Omental fat pad (tissue), 4 donors: ENCODE measurements at places on chromosomes 7 and 10. TPM values are rescaled to one million over a fixed set of nuclear protein-coding genes. Genes with fewer than 3 reads are reported as not detected.

Gene TCAF1
- 57.3 TPM for total RNA-seq

GRCh38 chr7:604884-605531 is 85.4 kb upstream of the PDGFA start:
- DNase-seq, result no peak

DNA sequence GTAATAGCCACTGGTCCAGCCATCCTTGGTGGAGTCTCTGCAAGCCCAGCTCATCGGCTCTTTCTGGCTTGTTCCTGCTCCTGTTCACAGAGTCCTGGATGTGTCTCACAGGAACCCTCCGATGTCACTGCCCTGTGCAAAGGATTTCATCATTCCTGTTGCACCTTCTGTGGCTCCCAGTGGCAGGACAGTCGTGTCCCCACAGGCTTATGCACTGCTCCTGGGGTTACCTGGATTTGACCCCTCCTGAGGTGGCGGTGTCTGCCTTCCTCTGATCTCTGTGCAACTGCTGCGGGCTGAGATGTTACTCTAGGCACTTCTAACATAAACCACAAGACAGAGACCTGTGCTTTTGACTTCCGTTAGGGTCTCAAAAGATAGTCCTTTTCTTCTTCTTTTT is 30.6 kb downstream of the APBB1IP start:
- no peak for DNase-seq

Gene SCART1
- total RNA-seq, result 1.9 TPM

DNA sequence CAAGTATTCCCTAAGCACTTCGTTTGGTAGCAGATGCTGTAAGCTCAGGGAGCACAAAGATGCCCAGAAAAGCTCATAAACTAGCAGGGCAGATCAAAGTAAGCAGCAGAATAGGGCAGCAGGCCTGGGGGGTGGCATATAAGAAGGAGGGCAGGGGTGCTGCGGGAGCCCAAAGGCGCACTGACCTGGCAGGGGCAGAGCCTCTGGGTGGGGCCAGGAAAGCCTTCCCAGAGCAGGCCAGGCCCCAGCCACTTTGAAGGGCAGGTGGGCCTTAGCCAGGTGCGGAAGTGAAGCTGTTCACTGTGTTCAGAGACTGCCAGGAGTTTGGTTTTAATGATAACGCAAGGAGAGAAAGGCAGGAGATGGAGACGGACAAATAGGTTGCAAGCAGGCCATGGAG is 3.9 kb downstream of the GDF10 start:
- no peak for DNase-seq

- DNase-seq, result no peak
Observed at GRCh38 chr7:83149466-83149865, 13.2 kb downstream of the PCLO start.

DNA sequence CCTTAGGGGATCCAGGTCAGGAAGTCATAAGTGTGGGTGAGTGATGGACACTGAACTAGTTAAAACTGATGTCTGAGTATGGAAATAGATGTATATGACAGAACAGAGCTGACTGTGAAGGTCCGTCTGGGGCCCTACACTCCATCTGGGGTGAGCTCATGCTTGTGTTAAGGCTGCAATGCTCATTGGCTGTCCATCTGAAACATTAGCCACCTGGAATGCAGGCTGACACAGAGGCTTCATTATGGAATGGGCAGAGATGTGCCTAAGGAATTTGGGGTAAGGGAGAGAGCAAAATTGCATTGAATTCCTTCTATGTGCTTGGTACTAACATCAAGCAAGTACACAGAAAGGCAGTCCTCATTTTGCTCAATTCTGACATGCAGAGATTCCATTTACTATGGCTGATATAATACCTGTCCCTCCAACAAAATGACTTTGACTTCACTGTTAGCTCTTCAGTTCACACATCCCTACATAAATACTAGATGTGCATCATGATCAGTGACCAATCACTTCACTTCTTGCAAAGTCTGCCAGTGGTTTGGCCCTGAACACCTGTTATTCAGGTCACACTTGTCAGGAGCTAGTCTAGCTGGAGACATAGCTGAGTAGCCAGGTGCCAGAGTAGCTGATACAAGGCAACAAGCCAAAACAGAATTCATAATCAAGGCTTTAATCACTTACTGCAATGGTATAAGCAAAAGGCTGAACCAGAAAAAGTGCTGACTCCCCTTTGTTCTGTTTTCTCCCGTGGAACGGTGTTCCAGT is 128.9 kb upstream of the VWC2 start:
- DNase-seq, result no peak

Gene CCZ1
- total RNA-seq, result 35.4 TPM

DNA sequence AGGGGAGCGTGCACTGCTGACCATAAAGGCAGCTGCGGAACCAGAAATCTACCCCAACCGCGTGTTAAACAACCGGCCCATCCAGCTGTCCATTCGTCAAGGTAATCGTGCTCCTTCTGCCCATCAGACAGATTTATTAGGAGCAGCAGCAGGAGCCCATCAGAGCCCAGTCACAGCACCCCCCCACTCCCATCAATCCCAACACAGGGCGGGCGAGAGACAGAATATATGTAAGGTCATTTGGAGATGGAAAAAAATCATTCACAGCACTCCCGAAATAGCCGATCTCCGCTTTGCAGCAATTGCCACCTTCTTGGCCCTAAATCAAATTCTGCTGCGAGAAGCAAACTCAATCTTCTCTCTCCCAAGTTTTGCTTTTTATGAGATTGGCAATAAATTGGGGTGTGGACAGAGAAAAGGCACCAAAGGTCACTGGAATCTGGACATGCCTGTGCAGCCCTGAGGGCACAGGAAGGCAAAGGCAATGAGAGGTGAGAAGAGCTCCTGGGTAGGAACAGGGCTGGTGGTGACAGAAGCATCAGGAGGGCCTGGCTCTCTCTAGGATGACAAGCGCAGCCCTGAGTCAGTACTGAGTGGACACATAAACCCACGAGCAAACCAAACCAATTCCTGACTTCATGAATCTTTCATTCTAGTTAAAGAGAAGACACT is 145.0 kb upstream of the ZMIZ1 start:
- DNase-seq, result no peak

- no peak for DNase-seq
Observed at GRCh38 chr7:109984729-109985128, 1106.2 kb upstream of the LRRN3 start.

DNA sequence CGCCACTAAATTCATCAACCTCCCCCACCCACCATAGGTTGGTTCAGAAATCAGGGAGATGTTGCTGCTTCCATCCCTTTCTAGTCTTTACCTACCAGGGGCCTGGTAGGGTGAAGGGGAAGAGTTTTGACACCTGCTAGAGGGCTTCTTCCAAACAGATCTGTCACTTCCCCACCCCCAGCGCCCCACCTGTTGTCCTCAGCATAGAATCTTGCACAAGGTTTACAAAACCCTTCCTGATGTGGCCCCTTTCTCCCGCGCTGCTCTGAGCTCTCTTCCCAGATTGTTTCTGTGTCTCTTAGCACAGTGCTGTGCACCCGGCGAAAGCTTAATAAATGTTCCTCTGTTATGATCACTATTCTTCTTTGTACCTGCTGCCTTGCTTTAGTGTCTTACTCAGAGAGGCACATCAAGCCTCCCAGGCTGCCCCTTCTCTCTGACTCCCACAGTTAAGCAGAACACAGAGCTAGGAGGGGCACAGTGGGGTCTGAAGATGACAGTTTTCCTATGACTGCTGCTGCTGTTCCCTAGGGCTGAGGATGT is 11.2 kb upstream of the C10orf95 start:
- DNase-seq, result no peak

DNA sequence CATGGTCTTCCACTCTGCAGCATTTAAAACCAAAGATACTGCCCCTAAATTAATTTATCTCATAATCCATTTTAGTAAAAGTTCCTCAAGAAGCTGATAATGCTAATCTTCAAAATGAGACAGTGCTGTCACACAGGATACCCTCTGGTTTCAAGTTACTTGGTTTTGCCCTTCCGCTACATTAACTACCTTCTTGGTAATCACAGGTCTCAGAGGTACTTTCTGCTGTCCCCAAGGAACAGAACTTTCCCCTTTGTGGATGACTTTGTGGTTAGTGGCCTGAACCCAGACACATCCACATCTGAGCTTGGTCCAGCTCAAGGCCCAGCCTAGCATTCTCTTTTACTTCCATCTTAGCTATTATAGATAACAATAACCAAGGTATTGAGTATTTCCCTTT is 88.8 kb upstream of the TMEM26 start:
- no peak for DNase-seq

GRCh38 chr10:72426986-72427385 is 72.3 kb upstream of the DNAJB12 start:
- no peak for DNase-seq

DNA sequence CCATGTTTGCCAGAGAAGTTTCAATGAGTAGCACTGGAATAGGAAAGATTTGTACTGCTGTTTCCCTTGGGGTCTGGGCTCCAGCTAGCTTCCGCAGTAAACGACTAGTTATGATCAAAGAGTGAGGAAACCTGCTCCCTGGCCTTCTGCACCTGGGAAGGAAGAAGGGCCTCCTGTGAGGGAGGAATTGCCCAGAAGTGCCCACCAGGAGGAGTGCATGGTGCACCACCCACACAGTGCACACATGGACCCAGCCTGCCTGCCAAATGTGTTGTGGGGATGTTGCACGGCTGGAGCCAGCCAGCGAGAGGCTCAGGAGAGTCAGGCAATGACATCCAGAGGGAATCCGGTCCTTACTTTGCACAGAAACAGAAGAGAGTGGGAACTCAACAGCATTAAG is 27.0 kb upstream of the FAM107B start:
- no peak for DNase-seq

DNA sequence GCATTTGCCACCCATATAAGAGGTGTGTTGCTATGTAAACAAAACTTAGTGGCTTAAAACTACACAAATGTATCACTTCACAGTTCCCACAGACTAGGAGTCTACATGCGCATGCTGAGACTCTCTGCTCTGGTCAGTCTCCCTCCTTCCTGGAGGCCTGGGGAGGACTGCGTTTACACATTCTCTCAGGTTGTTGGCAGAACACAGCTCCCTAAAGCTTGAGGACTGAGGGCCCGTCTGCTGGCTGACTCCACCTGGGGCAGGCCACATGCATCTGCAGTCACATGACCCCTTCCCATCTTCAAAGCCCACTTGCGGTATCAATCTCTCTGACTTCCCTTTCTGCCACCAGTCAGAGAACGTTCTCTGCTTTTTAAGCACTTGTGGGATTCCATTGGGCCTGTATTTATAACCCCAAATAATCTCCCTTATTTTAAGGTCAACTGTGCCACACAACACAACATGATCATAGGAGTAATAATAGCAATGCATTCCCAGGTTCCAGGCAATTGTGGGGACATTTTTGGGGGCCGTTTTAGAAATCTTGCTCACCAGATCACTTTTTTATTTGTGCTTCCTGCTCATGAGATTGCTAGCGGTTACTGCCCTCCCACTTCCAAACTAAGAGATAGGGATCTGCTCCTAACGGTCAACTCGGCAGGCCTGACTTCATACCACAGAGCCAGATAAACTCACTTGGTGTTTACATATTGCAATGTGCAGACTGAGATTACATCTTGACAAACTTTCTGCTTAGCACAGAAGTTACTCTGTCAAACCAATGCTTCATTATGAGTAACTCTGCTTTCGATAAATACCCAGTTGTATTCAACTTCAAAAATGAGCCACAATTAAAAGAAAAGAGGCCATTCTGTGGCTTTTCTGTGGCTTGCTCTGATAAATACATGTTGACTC is 96.3 kb downstream of the ALOX5 start:
- no peak for DNase-seq

Gene CLRN3
- not detected for total RNA-seq

DNA sequence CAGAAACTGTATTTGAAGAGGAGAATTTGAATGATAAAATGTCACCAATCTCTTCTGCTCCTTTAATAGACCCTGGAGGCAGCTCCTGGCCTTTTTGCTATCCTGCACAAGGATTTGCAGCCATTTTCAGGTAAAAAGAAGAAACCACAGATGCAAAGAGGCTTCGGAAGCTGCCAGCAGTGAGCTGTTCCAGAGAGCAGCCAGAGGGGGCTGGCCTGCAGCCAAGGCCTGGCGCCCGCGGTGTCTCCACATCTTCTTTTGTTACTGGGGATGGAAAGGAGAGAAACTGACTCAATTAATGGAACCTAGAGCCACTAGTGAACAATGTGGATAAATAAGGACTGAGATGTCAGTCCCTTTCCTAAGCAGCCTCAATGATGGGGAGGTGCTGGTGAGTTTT is 23.9 kb upstream of the GPR26 start:
- DNase-seq, result no peak

DNA sequence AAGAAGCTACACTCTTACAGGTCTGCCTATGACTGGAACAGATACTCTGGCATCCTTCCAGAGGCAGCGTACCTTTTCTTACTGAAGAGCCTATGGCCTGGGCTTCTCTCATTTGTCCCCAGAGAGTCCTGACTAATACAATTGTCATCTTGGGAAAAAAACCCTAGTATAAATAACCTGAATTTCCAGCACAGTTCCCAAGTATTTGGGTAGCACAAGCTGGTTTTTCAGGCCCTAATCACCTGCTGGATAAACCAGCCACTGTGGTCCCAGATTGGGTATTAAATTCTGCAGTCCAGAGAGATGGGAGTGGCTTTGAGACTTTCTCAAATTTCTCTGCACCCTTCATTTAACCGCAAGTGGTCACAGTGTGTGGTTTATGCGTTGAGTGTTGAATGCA is 186.8 kb upstream of the NEBL start:
- DNase-seq, result no peak

DNA sequence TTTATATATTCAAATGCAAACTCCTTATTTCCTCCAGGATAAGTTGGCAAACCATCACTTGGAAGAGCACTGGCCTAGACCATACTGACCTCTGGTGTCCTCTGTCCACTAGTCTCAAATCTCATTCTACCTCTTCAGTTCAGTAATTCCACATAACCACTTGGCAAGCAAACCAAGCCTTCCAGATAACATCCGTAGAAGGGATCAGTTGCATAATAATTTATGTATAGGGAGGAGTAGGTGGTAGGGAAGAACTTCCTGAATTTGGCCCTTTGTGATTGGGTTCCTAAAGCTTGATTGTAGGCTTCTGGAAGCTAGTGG is 55.0 kb downstream of the WAC start:
- DNase-seq, result no peak

- DNase-seq, result no peak
Observed at GRCh38 chr7:101820703-101821102, 3.3 kb downstream of the CUX1 start.

Gene ZPBP
- not detected for total RNA-seq

Gene GIMAP2
- total RNA-seq, result 15.1 TPM

DNA sequence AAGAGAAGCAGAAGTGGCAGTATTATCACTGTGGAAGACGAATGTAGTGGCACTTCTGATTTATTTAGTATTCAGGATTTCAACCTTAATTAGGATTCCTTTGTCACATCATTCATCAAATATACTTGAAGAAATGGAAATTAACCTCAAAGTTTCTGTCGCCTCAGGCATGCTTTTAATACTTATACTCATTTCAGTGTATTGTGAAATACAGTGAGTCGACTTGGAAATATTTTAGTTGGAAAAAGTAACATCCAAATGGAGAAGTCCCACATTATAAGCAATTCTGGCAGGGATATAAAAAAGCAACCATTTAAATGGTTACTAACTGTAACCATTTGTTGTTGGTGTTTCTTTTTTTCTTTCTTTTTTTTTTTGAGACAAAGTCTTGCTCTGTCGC is 648.8 kb downstream of the ARL4A start:
- no peak for DNase-seq
